ENCODE measurements at places on chromosomes 1 and 21.

GRCh38 chr1:83083589-83084224 is 915.2 kb downstream of the TTLL7 start:
- DNase-seq, result no peak

DNA sequence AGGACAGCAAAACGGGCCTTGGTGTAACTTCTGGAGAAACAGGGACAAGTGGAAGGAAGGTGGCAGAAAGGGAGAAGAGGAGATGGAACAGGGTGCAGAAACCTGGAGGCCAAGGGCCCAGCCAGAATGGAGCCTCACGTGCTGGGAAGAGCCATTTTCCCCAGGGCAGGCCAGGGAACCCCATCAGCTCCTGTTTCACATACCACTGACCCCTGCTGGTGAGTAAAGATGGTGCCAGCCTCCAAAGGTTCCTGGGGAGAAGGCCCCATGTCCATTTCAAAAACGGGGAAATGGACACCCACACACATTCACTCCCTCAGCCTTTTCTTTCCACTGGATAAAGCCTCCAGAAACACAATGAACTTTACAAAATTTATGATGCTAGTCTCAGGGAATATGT is 57.6 kb upstream of the JUN start:
- DNase-seq, result no peak

DNA sequence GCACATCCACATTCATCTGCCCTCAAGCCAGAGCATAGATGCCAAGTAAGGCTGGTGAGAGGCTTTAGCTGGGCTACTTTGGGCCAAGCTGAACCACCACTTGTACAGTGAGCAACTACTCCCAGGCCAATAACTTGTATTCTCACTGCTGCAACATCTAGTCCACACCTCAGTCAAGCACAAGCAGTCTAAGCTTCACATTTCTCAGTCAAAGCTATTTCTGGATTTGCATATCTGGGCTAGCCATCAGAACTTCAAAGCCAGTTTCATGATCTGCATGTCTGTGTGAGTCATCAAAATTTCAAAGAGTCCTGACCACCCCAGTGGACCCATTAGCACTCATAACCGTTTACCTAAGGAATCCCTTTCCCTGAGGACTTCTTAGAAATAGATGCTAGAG is 77.7 kb upstream of the DIRAS3 start:
- DNase-seq, result no peak

DNA sequence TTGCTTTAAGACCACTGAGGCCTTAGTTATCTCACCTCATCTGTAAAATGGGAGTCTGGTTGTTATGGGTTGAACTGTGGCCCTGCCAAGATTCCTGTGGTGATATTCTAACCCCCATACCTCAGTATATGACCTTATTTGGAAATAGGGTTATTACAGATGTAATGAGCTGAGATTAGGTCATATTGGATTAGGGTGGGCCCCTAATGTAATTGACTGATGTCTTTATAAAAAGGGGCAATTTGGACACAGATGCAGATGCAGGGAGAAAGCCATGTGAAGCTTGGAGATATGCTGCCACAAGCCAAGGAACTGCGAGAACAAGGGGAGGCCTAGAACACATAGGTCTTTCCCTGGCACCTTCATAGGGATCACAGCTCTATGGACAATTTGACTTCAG is 3.9 kb downstream of the C1orf87 start:
- no peak for DNase-seq

- no peak for DNase-seq
Observed at GRCh38 chr1:91771717-91772116, 114.2 kb downstream of the TGFBR3 start.

DNA sequence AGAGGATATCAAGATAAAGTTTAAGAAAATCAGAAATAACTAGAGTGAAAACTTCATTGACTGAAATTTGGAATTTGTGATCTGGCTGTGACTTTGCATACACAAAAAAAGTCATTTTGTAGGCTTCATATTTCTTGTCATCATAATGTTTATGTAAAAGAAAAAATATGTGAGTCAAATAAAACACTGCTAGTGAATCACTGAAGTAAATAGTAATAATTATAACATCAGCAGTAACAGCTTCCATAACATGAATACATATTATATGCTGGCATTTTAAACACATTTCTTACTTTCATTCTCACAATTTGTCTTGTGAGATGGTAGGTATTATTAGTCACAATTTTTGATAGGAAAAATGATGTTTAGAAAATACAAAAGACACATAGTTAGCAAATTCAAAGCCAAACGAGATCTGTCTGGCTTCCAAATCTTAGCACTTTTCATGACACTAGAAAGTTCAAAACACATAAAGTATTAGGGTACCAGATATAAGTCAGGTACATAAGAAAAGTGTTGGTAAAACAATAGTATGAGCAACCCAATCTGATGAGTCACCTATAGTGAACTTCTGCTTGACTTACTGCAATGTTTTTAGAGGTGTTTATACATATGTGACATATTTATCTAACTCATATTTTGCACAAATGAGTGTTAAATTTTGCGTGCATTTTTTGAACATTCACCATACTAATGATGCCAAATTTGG is 241.0 kb upstream of the SNX7 start:
- no peak for DNase-seq

- DNase-seq, result peak; percentile 47
Observed at GRCh38 chr1:171188388-171189266, 3.5 kb downstream of the FMO2 start.

GRCh38 chr1:197771904-197772556 is 3.2 kb downstream of the DENND1B start:
- peak; percentile 30 for DNase-seq

DNA sequence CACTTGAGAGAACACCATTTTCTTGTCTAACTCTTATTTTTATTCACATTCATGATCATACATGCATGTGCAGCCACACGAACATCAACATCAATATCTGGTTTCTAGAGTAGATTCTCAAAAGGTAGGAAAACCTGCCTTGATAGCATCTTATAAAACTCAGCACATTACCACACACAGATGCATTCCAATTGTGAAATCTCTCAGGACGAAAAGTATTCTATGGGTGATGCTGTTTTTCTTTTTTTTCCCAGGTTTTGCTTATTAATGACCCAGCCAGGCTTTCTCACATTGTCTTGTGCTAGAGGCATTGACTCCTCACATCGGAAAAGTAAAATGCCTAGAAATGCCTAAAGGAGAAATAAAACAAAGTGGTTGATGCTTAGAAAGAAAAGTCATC is 562.8 kb downstream of the KIF26B start:
- no peak for DNase-seq

DNA sequence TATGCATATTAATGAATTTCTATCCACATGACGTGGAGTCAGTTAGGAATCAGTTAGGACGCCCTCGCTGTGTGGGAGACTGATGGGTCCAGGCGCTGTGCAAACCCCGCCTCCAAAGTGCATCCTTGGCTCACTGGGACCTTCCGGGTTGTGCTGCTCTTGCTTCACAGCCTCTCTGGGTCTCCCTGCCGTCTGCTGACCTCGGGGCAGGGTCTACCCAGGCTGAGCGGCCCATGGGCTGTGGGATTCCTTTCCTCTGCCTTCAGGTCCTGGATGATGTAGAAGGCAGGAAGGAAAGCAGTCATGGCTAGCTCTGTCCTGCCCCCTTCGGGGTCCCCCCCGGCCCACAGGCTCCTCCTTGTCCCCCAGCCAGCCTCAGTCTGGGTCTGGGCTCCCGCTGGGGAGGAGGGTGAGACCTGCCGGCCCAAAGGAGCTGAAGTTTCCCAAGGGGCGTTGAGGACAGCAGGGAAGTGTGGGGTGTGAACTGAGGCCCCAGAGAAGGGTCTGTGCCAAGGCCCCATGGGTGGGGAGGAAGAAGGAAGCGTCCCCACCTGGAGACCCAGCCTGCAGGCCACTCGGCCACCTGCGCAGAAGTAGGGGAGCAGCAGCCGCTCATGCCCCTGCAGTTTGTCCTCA is 24.6 kb upstream of the CDK11A start:
- DNase-seq, result no peak

DNA sequence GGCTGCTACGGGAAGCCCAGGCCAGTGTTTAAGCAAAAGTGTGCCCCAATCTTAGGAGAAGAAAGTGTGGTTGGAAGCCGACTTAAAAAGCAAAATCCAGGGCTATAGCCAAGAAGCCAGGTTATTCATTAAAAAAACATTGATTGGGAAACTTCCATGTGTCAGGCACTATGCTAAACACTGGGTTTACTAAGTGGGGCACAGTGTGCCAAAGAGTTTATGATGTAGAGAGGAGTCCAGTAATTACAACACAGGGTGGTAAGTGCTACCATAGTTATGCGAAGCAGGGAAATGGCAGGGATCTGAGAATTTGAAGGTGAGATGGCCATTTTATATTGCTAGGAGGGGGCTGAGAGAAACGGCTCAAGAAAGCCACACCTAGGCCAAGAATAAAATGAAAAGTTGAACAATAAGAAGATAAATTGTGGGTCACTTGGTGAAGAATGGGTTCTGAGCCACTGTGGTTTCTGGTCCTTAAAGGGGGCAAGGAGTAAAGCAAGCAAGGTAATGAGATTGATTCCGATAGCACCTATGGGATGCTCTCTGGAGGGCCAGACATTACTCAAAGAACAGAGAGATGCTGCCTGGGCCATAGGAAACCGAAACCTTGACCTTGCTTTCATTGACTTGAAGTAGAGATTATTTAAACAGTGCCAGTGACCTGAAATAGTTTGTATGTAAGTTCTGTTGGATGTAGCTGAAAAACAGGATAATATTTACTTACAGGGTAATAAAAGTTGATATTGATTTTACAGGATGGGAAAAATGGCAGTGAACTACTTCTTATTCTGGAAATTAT is 177.8 kb downstream of the GIPC2 start:
- no peak for DNase-seq

- DNase-seq, result peak; percentile 43
Observed at GRCh38 chr1:70896224-70896623, 151.4 kb downstream of the PTGER3 start.

GRCh38 chr1:194004146-194004545 is 817.7 kb upstream of the B3GALT2 start:
- no peak for DNase-seq

GRCh38 chr1:175714350-175714749 is 29.0 kb downstream of the TNR start:
- no peak for DNase-seq
